ENCODE measurements at places on chromosomes 3 and 15.

GRCh38 chr3:156668073-156668763, 6.2 kb upstream of the TIPARP start:
- DNase-seq, result no peak

DNA sequence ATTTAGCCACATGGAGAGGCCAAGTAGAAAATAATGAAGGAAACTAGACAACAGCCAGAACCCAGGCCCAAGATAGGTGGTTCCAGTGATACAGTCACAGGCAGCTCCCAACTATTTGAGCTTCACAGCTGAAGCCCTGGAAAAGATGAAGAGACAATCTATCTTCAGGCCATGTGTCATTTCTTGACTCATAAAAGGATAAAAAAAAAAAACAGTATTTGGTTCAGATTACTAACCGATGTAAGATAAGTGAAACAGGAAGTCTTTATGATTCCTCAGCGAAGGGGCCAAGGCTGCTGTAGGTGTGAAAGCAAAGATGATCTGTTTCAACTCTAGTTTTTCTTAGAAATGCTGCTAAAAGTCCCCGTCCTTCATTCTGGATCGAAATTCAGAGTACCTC, 394.6 kb downstream of the ZNF385D start:
- DNase-seq, result no peak

GRCh38 chr3:1235526-1236120, 142.8 kb downstream of the CNTN6 start:
- no peak for DNase-seq

- no peak for DNase-seq
These were observed 10.2 kb downstream of the STIMATE start for GRCh38 chr3:52887166-52887565.

DNA sequence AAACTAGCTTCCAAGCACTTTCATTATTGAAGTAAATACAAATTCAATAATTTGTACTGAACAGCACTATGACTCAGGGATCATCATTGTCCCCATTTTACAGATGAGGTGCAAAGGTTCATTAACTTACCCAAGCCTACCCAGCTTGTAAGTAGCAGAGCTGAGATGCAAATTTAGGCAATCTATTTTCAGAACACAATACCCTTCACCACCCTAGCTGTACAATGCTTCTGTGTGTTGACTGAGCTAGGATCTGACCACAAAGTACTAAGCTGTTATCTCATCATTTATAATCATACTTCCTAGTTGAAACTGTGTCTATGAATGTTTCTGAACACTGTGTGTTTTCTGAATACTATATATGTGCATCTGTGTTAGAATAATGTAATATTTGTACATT, 3.2 kb upstream of the ILDR1 start:
- no peak for DNase-seq

DNA sequence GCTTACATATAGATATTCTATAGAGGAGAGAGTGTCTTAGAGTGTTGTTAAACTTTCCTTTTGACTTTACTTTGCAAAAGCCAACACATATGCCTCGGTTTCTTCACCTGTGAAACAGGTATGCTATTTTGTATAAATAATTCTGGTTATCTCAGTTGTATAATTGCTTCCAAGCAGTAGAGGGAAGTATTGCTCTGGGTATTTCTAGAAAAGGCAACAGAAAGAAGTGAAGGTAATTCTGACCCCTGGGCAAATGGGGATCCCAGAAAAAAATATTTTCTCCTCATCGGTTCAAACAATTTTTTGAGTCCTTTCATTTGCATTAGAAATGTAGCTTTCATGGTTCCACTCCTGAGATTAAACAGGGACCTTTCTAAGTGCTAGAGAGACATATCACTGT, 216.5 kb upstream of the SEMA6D start:
- DNase-seq, result no peak

GRCh38 chr15:25700916-25701315, 162.2 kb downstream of the ATP10A start:
- DNase-seq, result no peak

GRCh38 chr3:32360493-32360827, 31.2 kb upstream of the CMTM7 start:
- no peak for DNase-seq

DNA sequence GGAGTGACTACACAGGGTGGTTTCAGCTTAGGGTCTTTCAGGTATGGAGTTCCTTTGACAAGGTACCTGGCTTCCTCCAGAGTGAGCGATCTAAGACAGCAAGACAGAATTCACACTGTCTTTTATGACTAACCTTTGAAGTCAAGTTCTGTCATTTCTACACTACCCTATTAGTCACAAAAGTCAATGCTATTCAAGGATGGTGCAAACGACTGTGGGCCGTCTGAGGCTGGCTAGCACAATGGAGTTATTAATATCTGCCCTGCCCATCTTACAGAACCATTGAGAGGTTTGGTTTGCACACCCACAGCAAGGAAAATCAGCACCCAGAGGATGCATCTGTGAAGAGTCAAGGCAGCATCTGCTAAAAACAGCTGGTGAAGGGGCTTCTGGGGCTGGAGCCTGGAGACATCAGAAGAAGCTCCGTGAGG, 62.9 kb upstream of the XCR1 start:
- no peak for DNase-seq

GRCh38 chr3:94028093-94028837, at the start of gene STX19:
TSS of gene STX19 (minus strand) at chr3:94028597. CDS start at chr3:94015269, 13,328 bp downstream.
- DNase-seq, result no peak

DNA sequence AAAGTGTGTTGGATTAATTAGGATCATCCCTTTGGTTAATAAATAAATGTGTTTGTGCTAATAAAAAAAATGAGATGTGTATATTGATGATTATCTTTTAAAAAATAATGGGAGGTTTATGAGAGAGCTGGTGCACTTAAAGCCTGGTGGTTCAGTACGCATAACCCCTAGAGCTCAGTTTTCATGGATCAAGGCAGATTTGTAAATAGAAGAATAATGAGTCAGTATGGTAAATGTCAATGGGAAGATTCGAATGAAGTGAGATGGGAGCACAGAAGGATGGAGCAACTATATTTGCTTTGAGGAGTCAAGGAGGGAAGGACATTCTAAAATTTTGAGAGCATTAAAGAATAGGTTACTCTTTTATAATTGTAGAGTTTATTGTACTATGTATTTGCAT, 35.4 kb downstream of the AKAP13 start:
- no peak for DNase-seq

DNA sequence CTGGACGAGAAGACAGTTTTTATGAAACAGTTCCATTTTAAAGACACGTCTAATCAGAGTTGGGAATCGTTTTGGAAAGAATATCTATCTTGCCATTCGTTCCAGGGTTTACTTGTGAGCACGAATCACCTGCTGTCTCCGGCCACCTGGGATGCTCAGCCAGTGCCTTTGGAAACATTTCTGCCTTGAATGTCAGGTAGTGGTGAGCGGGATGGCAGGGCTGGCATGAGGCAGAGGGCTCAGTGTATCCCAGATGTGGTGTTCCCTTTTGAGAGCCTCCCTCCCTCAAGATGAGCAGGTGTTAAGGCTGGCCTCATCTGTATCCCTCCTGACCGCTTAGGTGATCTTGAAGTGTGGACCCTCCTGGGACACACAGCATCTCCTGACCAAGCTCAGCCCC, 47.9 kb upstream of the PLXNA1 start:
- DNase-seq, result no peak

GRCh38 chr3:87442470-87442869, 166.1 kb upstream of the POU1F1 start:
- DNase-seq, result no peak

DNA sequence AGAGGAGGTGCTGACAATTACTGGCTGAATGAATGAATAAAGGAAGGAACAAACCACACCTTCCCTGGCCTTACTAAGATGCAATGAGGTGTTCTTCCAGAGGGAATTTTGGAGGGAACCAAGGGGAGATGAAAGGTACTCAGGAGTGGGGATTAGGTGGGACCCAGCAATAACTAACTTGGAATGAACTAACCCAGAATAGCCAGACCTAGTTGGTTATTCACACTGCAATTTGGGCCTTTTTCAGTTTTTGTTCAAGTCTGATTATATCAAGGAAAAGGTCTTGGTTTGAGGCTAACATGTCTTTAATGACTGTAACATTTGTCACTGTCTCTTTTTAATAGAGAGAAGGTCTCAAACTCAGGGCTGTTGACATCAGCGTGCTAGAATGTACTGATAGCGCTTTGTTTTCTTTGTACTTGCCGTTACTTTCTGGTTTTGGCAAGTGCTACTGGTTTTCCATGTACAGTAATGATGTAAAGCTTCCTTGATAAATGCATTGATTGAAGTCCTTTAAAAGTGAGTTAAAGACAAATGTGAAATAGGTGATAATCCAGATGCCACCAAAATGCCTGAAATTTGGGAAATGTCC, 3.2 kb upstream of the PLXND1 start:
- DNase-seq, result no peak

DNA sequence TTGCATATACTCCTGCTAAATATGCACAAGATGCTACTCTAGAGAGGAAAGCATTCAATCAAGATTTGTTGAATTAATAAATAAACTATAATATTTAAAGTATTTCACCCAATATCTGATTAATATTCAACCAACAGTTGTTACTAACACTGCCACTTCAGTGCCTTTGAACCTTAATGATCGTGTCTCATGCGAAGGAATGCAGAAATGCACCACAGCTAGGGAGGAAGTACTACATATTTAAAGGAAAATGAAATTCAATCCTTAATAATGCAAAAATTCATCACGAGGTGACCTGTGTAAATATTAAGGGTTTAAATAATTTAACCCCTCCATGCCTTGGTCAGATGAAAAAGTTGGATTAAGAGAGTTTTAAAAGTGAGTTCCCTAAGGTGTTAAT, 114.2 kb upstream of the DAZL start:
- DNase-seq, result no peak

DNA sequence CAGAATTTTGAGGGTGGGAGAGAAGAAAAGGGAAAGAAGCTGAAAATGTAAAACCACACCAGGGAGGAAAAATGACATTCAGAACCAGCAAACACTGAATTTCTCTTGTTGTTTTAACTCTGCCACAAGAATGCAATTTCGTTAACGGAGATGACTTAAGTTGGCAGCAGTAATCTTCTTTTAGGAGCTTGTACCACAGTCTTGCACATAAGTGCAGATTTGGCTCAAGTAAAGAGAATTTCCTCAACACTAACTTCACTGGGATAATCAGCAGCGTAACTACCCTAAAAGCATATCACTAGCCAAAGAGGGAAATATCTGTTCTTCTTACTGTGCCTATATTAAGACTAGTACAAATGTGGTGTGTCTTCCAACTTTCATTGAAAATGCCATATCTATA, 15.5 kb downstream of the GREM1 start:
- no peak for DNase-seq

DNA sequence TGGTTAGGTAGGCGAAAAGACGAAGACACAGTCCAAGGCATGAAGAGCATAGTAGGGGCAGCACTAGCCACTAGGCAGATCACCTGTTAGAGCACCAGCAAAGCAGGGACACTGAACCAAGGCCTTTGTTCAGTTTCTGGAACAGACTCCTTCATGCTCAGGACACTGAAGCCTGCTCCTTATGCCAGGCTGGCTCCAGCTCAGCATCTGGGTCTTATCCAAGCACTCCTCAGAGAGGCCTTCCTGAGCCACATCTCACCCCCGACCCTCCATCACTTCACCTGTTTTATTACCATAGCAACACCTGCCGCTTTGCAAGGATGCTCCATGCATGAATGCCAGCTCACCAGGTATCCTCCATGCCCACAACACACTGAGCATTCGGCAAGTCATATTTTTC, 206.3 kb upstream of the CHRNA7 start:
- no peak for DNase-seq

DNA sequence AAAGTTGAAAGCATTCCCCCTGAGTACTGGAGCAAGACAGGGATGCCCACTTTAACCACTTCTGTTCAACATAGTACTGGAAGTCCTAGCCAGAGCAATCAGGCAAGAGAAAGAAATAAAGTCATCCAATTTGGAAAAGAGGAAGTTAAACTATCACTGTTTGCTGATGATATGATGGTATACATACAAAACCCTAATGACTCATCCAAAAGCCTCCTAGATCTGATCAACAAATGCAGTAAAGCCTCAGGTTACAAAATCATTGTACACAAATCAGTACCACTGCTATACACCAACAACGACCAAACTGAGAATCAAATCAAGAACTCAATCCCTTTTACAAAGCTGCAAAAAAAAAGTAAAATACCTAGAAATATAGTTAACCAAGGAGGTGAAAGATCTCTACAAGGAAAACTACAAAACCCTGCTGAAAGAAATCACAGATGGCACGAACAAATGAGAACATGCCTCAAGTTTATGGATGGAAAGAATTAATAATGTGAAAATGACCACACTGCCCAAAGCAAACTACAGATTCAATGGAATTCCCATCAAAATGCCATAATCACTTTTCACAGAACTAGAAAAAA, 40.3 kb downstream of the RPL39L start:
- DNase-seq, result no peak

Measured in effector memory CD8-positive, alpha-beta T cell (primary cell).